Neural progenitor cell (in vitro differentiated cells): ENCODE measurements at places on chromosomes 6 and 20. TPM values are rescaled to one million over a fixed set of nuclear protein-coding genes. Genes with fewer than 3 reads are reported as not detected.

METTL24 gene
- 3.2 and 4.5 TPM in 2 replicates for total RNA-seq

PSORS1C2 gene
- total RNA-seq = not detected in 2 replicates

NINL gene
- total RNA-seq = 21.5 and 32.2 TPM in 2 replicates

PAX1 gene
- total RNA-seq = not detected in 2 replicates

PSORS1C1 gene
- not detected in 2 replicates for total RNA-seq

SLPI gene
- not detected in 2 replicates for total RNA-seq

KPNA5 gene
- 26.0 and 39.9 TPM in 2 replicates for total RNA-seq

BPI gene
- total RNA-seq = not detected in 2 replicates

DZANK1 gene
- 5.3 and 8.3 TPM in 2 replicates for total RNA-seq

SOBP gene
- 11.0 and 12.6 TPM in 2 replicates for total RNA-seq

ERVFRD-1 gene
- total RNA-seq = not detected in 2 replicates

RAB32 gene
- total RNA-seq = 4.3 and 6.6 TPM in 2 replicates

CLIC5 gene
- total RNA-seq = 0.06 TPM in 1 of 2 replicates, not detected in the other
